Activated naive CD4-positive, alpha-beta T cell (primary cell): ENCODE measurements at places on chromosomes 2 and 18.
A peak's percentile ranks its signal among the peaks of the same experiment; 100 is the strongest.

- DNase-seq: no peak
Measured at GRCh38 chr2:190791347-190791975, 89.2 kb upstream of the GLS start.

- no peak for DNase-seq
Measured at GRCh38 chr2:76193089-76193488, 482.4 kb upstream of the GCFC2 start.

DNA sequence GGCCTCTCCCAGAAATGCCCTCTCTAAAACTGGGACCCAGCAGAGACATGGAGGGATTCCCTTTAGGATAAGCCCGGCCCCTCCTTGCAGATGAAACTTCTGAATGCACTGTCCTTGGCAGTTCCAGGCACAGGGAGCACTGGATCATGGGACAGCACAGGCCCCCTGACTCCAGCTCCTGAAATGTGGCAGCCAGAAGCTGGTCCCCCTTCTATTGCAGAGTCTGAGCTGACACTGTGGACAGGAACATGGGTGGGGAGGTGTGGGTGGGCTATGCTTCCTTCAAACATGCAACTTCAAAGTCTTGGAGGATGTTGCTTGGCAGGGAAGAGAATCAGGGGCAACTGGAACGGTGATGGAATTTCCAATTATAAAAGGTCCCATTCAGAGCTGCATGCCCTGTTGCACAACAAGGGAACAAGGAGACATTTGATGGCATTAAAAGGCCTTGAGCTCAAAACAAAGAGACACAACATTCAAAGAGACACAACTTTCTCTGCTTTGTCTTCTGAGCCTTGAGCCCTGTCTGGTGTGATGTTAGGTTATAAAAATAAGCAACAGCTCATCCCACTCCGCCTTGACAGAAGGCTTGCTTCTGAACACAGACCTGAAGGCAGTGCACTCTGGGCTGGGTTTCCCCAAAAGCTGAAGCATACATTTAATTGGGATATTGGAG, 239.0 kb downstream of the OSR1 start:
- DNase-seq: no peak

- DNase-seq: no peak
Measured at GRCh38 chr2:11534746-11535484, 1.1 kb downstream of the GREB1 start.

DNA sequence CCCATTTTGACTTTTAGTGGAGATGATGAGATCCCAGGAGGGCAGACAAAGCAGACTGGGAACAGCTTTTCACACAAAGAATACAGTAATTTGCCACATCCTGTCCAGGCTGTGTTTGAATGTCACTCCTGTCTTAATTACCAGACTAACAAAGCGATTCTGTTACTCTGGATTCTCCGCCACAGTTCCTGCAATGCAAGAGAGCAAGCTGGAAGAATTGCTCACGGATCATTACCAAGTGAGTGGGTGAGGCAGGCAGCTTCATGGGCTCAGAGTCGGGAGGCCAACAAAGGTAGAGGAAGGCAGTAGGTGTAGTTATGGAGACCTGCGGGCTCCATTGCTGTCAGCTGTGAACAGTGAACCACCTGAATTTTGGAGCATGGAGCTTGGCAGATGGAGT, 250.5 kb upstream of the ATP5MC3 start:
- DNase-seq: no peak

DNA sequence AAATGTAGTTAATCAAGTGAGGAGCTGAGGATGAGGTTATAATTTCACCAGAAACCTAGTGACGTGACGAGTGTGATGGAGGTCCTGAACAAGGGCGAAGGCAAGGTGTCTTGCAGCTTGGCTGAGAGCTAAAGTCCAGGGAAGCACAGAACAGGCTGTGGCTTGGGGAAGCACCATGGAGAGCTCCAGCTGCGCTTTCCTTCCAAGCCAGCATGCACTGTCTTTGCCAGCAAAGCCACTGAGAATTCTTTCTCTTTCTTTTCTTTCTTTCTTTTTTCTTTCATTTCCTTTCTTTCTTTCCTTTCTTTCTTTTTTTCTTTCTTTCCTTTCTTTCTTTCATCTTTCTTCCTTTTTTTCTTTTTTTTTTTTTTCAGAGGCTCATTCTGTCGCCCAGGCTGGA, 239.3 kb downstream of the FBXO15 start:
- DNase-seq: no peak

DNA sequence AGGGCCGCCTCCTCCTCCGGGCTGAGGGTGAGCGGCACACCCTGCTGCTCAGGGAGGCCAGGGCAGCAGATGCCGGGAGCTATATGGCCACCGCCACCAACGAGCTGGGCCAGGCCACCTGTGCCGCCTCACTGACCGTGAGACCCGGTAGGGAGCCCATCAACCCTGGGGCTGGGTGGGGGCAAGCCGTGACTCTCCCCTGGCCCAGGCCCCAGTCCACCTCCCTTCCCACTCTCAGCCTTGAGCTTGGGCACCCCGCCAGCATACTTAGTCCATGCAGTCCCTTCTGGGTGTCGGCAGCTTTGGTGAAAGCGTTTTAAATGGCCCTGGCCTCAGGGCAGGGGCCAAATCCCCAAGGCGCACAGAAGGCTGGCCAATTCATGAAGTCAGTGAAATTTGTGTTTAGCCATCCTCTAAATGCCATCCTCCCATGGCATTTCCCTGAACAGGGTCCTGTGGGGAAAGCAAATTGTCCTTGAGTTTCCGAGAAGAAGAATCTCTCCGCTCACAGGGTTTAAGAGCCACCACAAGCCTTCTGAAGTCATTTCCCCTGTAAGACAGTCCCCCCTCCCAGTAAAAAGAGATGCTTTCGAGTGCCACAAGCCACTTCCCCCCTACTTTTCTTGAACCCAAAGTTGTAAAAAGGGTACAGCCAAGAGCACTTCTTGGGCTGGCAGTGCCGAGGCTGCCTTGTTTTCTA, 17.2 kb downstream of the SPEG start:
- no peak for DNase-seq

GRCh38 chr2:63698786-63699548, 110.2 kb downstream of the MDH1 start:
- DNase-seq: peak; percentile 2

GRCh38 chr18:50373561-50374219, 1.2 kb upstream of the SKA1 start:
- no peak for DNase-seq

- no peak for DNase-seq
Measured at GRCh38 chr2:229350117-229350805, 79.2 kb upstream of the PID1 start.

DNA sequence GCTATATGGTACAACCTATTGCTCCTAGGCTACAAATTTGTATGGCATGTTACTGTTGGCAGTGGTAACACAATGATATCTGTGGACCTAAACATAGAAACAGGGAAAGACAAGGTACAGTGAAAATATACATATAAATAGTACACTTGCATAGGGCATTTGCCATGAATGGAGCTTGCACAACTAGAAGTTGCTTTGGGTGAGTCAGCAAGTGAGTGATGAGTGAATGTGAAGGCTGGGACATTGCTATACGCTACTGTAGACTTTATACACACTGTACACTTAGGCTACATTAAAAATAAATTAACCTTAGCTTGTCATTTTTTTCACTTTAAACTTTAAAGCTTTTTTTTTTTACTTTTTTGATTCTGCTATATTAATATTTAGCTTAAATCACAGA, 500.0 kb upstream of the SETBP1 start:
- DNase-seq: no peak

DNA sequence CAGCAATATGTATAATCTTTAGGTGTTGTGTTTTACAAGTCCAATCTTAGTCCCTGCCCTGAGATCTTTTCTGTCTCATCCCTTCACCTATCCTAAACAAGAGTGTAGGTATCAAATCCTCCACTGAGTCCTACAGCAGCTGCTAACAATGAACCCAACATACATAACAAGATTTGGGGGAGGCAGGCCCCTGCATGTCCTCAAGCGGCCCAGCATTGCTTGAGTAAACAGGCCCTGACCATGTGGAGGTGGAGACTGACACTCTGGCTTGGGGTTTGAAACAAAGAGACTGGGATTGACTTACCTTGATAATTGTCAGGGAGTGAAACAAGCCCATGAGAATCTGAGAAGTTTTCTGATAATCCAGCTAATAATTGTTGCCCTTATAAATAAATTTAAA, 213.4 kb downstream of the STK39 start:
- no peak for DNase-seq

- DNase-seq: no peak
Measured at GRCh38 chr18:9029131-9029530, 73.4 kb upstream of the NDUFV2 start.

DNA sequence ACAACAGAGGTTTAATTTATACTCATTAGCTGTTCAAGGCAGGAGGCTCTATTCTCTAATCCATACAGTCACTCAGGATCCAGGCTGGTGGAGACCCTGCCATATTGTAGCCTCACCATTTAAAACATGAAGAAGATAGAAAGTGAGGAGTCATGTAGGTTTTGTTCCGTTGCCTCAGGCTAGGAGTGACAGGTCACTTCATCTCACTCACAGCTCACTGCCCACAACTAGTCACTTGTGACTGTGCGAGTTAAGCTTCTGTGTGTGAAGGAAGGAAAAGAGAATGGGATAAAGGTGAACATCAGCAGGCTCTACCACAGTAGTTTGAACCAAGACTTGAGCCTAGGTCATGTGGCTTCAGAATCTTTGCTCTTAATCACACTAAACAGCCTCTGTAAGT, 9.0 kb upstream of the IGFBP2 start:
- DNase-seq: no peak

GRCh38 chr2:127080938-127081755, 25.8 kb downstream of the BIN1 start:
- no peak for DNase-seq

DNA sequence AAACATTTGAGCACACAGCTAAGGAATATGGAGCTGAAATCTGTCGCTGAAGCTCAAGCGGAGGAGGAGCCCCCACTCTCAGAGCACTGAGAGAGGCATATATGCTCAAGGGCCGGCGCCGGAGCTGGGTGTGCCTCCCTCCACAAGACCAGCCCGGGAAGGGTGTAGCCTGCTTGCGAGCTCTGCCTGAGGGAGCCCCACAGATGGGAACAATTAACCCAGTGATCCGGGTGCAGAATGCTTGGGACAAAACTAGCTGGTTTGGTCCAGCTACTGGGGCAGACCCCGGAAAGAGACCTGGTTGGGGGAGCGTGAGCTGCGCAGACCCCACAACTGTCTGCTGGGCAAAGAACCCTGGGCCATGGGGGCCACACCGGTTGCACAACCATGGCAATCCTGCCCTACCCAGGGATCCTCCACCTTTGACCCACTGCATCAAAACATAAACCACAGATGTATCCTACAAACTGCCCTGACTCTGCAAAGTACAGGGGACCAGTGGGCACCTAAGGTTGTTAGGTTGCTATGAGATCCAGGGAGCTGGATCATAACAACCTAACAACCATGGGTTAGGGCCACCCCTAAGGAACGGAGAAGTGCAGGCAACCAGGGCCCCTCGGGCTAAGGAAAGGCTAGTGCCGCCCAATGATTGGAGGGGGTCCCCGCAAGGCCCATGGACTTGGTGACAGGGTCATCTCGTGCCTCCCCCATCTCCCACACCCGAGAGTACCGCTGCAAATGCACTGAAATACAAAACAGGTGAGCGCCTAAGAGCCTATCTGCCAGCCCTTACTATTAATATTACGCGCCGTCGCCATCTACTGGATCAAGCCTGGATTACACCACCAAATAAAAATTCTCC, 53.4 kb upstream of the SCN1A start:
- DNase-seq: no peak

DNA sequence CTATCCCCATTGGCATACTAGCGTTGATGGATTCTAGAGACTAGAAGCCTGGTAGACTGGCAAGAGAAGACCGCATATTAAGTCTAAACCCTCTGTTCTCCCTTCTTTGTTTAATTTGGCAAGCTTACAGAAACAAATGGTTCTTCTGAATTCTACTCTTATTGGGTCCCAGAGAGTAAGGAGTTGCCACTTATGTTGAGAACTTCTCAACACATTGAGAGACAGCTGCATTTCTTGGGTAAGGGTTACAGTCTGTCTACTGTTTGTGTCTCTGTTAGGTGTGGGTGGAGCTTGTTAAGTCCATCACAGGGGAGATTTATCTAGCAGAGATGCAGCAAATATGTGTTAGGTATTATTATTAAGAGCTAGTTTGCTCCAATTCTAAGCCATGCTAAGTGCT, 435.8 kb upstream of the MEIS1 start:
- no peak for DNase-seq

- peak; percentile 87 for DNase-seq
Measured at GRCh38 chr2:2613279-2614199, 282.5 kb upstream of the MYT1L start.

DNA sequence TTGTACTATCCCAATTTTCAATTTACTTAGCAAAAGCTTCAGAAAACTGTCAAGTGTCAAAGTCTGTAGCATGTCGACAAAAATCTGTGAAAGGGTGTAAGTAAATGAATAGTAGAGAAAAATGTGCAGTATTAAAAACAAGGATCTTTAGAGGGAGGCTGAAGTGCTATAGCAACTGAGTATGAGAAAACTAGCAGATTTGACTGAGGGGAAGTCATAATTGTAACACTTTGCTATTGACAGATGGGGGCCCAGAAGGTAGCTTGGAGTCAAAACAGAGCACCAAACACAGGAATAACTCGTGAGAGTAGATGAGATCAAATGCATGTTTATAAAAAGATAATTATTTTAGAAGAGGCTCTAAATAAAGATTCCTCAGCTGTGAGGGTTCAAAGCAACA, 657.7 kb downstream of the TMEM182 start:
- no peak for DNase-seq

- no peak for DNase-seq
Measured at GRCh38 chr2:15363142-15363541, 198.0 kb downstream of the NBAS start.

GRCh38 chr2:111057721-111058120, 63.0 kb upstream of the BCL2L11 start:
- no peak for DNase-seq

GRCh38 chr2:39516347-39517101, 79.4 kb upstream of the MAP4K3 start:
- no peak for DNase-seq

DNA sequence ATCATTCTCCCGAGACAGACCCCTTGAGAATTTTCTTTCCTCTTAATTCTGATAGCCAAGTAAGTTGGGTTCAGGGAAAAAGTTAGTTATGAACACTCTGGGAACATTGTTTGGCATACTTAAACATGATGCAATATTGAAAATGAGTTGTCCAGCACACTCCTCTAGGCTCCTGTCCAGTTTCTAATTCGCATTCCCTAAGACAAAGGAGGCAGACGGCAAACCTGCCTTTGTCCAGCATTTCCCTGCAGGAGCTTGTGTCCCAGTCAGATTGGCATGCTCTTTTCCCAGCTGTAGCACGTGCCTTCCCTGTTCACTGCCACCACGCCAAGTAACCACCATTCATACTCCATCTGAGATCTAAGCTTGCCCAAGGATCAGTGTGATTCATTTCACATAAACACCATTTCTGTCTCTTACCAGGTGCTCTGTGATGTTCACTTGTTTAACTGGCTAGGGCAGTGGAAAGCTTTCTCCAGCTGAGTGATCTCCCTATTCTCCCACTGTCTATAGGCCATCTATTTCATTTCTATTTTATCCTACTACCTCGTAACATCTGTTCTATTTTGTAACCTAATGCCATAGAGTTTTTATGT, 150.0 kb upstream of the EPB41L3 start:
- no peak for DNase-seq
